ENCODE measurements at places on chromosomes 5 and 9.

DNA sequence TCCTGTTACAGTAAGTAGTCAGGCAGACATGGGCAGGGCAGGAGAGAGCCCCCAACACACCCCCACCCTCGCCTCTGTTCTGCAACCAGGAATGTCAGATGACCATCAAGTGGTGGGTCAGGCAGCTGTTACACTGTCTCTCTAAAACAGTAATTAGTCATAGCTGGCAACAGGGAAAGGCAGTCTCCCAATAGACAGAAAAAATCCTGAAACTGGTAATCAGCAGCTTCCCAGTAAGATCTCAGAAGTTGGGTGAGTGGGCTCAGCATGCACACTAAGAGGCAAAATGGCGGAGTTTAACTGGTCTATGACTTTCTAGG lies 90.2 kb downstream of the C5orf15 start:
- DNase-seq, result no peak

DNA sequence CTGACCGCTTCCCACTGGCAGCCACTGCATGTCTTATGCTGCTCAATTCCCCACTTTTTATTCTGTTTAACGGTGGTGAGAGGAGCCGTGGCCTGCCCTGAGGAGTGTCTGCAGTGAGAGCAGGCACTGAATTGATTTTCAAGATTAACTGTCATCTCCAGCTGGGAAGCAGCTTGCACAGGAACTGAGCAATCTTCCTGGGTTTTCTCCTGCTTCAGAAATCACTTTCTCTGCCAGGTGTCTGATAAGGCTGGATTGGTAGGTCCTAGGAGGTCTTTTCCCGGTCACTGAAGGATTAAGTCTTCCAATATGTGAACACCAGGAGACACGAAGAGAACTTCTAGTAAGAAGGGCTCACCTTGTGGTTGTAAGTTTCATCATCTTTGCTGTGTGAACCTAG lies 181.1 kb upstream of the RAD23B start:
- no peak for DNase-seq

GRCh38 chr5:17316970-17317459 lies 99.6 kb downstream of the BASP1 start:
- DNase-seq, result no peak

- no peak for DNase-seq
These were observed 213.8 kb downstream of the SEMA5A start for GRCh38 chr5:9332026-9332425.

DNA sequence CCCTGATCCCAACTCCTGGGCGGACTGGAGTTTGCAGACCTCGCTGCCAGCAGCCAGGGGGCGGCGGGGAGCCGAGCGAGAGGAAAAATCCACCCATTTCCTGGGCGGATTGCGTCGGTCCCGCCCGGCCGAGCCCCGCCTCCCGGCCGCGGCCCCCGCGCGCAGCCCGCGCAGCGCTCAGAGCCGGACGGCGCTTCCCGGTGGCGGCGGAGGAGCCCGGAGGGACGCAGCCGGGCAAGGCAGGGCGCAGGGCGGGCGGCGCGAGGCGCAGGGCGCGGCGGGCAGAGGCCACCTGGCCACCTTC lies at the start of gene OLFM1:
Gene OLFM1, plus strand, starts transcription at position 180 of the 304 bp plus-strand sequence. CDS start 322 bp downstream, outside the sequence.
- DNase-seq, result no peak

- DNase-seq, result no peak
These were observed 90.4 kb upstream of the C5orf63 start for GRCh38 chr5:127163750-127164149.

GRCh38 chr5:78483809-78484521 lies 123.5 kb downstream of the SCAMP1 start:
- DNase-seq, result no peak

DNA sequence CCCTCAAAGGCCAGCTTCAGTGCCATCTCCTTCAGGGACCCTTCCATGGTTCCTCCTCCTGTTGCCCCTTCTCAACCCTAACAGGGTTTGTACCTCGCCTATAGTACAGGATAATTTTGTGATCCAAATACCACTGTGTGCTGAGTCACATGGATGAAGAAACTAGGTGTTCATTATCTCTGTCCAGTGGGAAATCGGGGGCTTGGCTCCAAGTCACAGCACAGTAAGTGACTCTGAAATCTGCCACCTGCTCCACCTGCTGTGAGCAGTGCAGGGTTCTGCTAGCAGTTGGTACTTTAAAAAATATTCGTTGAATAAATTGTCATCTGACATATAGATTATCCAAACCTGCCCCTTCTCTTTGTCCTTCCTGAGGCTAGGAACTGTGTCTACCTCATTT lies 123.2 kb upstream of the OTULINL start:
- no peak for DNase-seq

DNA sequence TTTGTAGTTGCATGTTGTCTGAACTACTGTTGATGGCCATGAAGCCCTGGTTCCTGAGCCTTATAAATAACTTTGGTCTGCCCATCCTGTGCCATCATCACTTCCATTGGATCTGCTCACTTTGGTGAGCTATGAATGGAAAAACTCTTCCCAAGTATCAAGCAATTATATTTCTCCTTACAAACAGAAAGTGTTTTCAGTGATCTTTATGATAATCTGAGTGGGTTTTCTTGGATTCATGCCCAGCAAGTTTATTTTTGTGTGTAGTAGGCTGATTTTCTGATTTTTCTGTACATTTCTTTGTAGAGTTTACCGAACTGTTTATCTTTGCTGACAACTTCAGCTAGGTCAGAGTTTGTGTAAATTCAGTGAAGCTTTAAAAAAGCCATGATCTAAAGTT lies 31.0 kb downstream of the CAMK4 start:
- no peak for DNase-seq

- DNase-seq, result no peak
These were observed 42.8 kb downstream of the SHB start for GRCh38 chr9:38026021-38026809.

DNA sequence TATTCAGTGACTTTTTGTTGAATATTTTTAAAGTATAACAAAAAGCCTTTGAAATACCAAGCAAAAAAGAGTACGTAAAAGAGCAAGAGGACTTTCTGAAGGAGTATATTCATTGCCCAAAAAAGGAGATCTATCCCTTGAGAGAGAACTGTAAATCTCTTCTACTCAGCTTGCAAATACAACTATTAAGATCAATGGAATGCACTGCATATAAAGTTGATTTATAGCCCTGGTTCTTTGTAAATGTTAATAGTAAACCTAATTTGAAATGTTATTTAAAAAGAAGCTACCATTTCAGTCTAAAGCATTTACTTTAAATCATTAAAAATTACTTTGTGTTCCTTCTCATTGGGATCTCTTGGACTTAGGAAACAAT lies 168.1 kb downstream of the PDE4D start:
- DNase-seq, result no peak

DNA sequence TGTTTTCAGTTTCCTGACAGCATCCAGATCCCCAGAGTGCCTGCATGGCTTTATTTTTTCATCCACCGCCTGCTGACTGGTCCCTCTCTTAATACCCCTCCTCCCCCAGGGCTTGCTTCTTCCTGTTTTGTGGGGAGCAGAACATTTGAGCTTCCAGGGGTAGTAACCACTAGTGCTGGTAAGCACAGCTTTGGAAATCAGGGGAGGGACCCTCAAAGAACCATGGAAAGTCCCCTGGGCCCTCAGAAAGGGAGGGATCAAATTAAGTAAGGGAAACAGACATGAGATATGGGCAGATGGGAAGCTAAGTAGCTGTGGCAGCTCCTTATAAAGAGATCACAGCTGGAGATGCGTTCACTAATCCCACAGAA lies 26.8 kb downstream of the GRIA1 start:
- no peak for DNase-seq
